ENCODE measurements at places on chromosomes 5 and 9.

DNA sequence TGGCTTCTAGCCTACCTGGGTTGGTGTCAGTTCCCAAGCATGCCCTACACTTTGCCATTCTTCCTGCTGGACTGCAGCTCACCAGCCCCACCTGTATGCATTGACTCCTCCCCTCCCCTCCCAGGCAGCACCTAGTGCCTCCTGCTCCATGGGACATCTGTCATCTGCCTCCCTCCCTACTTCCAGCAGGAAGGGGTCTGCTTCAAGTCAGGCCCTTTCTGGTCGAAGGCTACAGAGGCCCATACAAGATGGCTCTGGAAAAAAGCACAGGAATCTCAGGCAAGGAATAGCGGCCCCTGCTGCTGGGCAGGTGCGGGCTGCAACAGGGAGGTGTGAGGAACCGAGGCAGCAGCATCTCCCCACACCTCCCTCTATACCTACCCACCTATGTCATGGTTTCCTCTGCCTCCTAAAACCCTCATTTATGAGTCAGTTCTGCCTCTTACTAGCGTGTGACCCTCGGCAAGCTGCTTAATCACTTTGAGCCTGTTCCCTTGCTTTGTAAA is 19.7 kb downstream of the WWC1 start:
- DNase-seq, result no peak

- no peak for DNase-seq
Measured at GRCh38 chr5:41191249-41191648, 22.1 kb downstream of the C6 start.

GRCh38 chr9:130636648-130637020 is 27.8 kb upstream of the PRDM12 start:
- DNase-seq, result no peak

DNA sequence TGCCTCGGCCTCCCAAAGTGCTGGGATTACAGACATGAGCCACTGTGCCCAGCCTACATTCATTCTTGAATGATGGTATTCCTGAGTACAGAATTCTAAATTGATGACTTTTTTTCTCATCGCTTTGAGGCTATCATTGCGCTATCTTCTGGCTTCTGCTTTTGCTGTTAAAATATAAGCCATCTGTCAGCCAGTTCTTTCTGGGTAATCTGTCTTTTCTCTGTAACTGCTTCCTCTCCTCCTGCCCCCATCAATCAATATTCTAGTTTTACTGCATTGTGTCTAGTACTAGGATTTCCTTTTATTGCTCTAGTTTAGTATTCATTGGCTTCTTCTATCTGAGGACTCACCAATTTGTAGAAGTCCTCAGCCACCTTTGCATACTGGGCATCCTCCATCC is 89.0 kb downstream of the PLPP1 start:
- DNase-seq, result no peak

DNA sequence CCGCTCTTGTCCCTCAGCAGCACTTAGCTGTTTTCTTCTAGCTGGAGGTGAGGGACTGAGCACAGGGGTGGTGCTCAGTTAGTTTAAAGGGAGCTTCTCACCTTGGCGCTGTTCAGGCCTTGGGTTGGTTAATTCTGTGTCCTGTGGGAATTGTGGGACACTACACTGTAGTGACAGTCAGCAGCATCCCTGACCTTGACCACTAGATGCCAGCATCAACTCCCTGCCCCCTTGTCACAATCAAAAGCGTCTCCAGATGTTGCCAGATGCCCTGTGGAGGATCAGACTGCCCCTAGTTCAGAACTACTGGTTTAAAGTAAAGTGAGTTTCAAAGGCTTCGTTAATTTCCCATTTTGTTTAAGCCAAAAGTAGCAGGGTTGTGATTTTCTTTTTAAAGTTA is 65.5 kb upstream of the DMRT3 start:
- DNase-seq, result no peak

GRCh38 chr9:112076814-112077213 is 98.3 kb downstream of the SUSD1 start:
- DNase-seq, result no peak

DNA sequence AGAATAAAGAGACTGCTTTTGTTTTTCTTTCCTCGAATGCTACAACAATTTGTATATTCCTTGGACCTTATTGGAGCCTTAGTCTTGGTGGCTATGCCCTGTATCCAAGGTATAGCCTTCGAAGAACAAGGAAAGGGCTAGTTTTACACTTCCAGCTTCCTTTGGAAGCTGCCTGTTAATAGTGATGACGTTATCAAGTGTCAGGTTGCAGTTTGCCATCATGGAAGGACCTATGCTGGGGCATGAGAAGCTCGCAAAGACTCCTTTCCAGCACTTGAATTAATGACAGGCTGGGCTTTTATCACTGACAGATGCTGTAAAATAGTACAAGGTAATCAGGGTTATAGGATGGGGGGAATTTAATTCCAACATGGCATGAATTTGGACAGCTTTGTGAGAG is 157.9 kb downstream of the KDM4C start:
- no peak for DNase-seq

- DNase-seq, result no peak
Measured at GRCh38 chr5:91151947-91152346, 231.2 kb downstream of the ARRDC3 start.

GRCh38 chr9:15355669-15356068 is 48.7 kb upstream of the TTC39B start:
- DNase-seq, result no peak

Data from NCI-H1436 treated with DMSO at 0.1 percent for 48 hours (cell line).